ENCODE measurements at places on chromosomes 2 and 18.
A peak's percentile ranks its signal among the peaks of the same experiment; 100 is the strongest.

GRCh38 chr2:85413592-85414420, 3.6 kb upstream of the CAPG start:
- DNase-seq, result no peak

DNA sequence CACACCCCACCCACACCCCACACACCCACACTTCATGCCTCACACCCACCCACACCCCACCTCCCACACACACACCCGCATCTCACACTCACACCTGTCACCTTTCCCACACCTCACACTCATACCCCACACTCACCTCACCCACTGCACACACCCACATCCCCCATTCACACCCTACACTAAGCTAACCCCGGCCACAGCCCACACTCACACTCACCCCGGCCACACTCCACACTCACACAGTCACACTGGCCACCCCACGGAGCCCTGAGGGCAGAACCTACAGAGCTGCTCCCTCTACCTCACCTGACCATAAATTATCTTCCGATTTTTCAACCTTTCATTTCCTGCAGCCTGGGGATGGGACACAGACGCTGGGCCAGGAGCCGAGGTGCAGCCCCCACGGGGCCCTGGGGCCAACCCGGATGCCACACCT, 241.3 kb downstream of the HDAC4 start:
- no peak for DNase-seq

DNA sequence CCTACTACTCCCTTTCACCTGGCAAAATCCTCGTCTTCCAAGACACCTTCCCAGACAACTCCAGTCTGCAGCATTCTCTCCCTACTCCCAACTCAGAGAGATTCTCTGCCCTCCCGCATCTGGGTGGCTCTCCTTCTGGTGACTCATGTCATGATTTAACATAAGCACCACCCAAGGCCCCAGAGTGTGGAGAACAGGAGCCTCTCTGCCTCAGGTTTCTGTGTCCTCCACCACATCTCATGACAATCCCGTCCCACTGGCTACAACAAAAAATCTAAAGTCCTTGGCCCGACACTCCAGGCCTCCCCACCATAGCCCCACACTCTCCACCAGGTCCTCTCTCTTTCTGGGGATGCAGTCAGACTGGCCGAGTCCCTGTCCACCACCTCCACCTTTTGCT, 197.1 kb downstream of the BCL11A start:
- DNase-seq, result no peak

- peak; percentile 81 for DNase-seq
Measured at GRCh38 chr18:5975111-5976002, 80.0 kb upstream of the TMEM200C start.

DNA sequence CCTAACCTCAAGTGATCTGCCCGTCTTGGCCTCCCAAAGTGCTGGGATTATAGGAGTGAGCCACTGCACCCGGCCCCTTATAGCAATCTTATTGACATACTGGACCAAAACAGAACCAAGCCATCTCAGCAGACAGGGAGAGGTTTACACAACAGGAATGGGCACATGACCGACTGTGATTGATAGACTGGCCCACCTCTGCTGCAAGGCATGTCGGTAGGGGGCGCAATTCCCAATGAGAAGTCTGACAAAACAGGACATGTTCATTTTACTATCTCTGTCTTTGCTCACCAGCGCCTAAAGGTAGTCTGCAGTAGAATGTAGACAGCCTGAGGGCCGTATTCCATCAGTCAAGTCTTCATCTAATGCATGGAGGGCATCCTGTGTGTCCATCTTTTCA, 2.0 kb downstream of the LYPD6B start:
- no peak for DNase-seq

DNA sequence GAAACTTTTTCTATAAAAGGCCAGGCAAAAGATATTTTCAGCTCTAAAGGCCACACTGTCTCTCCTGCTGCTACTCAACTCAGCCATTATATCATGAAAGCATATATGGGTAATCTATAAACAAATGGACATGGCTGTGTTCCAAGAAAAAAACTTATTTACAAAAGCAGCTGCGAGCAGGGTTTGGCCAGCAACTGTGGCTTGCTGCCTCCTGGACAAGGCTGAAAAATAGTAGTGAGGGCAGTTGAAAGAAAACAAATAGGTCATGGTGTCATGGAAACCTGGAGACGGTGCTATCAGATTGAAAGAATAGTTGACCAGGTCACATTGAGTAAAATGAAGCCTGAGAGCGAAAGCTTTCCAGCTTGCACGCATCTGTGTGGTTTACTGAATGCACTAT, 89.2 kb upstream of the LRATD1 start:
- no peak for DNase-seq

DNA sequence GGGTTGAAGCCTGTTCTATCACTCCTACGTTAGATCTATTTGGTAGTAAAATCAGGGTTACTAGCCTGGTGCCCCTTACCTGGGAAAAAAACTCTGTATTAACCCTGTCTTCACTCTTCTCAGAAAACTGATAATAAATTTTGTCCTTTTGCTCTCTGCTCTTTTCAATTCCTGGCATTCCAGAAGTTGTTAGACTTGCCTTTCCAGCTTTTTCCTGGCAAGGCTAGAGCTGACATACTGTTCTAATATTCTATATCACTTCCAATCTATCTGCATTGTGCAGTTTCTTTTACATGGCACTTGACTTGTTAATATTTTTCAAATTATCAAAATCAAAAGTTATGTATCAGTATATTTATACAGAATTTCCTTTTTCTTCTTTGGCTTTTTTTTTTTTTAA, 162.2 kb downstream of the FIGN start:
- DNase-seq, result no peak

GRCh38 chr18:64710105-64710861, 561.4 kb upstream of the LINC00305 start:
- DNase-seq, result no peak

GRCh38 chr2:113324684-113325160, 46.0 kb upstream of the PAX8 start:
- DNase-seq, result peak; percentile 84

DNA sequence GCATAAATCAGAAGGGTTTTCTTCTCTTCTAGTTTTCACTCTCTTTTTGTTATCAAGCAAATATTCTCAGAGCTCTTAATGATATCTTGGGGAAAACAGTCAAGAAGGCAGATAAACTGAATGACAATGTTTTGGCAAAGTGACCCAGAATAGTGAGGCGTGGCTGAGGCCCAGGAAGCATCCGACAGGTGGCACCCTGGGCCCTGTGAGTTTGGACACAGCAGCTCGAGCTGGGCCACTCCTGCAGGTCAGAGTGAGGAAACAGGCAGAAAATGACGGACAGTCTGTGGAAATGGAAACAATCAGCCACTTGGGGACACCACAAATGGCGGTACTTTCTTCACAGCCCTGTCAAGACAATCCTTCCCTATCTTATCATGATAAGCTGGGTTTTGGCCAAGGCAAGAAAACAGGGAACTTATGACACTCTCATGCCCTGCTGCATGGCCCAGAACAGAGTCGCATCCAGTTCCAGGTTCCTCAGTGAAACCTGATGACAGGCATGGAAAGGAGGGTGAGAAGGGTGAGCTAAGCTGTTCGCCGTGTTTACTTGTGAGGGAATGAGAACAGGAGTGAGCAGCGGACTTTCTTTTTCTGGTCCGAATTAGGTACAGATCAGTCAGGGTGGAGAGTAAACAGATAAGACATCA, 32.1 kb downstream of the MRPL44 start:
- DNase-seq, result no peak

DNA sequence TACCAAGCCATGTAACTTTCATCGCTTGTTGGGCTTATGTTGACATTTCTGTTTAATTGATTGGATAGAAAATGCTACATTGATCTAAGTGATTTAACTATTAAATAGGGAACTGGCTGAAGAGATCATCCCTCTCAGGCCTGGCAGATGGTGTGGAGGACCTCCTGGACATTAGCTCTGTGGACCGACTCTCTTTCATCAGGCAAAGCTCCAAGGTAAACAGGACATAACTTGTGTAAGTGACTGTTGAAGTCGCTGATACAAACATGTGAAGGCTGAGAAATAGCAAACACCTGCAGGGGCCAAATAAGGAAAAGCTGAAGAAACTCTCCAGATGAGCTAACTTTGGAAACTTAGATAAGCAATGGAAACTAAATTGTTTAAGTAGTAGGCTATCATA, 68.8 kb downstream of the UNC80 start:
- DNase-seq, result no peak

DNA sequence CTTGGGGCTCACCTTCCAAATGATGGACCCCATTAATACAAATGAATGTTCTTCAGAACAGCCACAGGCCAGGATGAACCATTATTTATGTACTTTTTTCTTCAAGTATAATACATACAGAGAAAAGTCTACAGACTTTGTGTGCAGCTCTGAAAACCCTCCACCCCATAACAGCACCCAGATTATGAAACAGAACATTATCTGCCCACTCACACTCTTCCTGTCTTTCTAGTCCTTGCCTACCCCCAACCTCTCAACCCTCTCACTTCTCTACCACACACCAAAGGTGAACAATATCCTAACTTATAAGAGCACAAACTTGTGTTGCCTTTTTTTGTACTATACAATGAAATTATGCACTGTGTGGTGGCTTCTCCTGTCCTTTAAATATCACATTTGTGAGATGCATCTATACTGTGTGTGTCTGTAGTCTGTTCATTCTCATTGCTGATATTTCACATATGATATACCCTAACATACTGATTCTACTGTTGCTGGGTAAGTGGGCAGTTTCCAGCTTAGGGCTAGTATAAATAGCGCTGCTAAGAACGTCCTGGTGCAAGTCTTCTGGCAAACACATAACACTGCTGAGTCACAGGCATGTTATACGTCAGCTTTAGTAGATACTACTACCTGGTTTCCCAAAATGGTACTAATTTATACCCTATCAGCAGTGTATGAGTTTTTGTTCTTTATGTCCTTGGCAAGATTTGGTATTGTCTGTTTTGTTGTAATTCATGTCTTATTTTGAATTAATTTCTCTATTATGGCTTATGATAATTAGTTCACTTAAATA, 1.0 kb upstream of the NPHP1 start:
- no peak for DNase-seq

GRCh38 chr2:190656301-190656700, 7.4 kb downstream of the NAB1 start:
- DNase-seq, result no peak

DNA sequence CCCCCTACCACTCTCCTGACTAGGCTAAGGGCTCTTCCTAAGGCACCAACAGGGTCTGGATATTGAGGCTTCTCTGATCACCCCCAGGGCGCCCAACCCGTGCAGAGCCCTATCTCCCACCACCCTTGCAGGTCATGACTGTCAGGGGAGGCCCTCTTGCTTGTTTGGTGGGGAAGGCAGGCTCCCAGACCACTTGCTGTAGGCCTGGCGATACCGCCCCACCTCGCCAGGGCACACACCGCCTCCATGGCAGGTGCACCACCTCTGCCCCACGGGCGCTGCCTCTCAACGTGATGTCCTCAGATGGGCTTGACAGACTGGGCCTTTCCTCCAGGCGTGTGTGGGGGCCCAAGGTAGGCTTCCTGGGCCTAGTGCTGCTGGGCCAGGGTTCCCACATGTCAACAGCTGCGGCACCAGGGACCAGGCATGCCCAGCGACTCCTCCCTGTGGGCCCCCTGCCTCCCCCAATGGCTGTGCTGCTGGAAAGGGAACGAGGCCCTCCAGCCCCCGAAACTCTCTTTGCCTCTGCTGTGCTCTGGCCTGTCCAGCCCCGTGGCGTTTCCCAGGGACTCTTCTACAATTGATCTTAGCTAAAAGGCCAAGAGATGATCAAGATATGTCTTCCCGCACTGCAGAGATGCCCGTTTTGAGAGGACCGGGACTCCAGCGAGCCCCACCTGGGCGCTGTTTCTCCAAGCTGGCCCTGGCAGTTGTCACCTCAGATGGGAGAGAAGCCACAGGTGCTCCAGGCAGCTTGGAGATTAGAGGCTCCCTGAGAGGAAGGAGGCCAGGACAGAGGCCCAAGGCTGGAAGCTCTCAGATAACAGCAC, 7.5 kb downstream of the NPPC start:
- DNase-seq, result no peak

GRCh38 chr2:127586136-127586535, 50.7 kb downstream of the MYO7B start:
- no peak for DNase-seq

DNA sequence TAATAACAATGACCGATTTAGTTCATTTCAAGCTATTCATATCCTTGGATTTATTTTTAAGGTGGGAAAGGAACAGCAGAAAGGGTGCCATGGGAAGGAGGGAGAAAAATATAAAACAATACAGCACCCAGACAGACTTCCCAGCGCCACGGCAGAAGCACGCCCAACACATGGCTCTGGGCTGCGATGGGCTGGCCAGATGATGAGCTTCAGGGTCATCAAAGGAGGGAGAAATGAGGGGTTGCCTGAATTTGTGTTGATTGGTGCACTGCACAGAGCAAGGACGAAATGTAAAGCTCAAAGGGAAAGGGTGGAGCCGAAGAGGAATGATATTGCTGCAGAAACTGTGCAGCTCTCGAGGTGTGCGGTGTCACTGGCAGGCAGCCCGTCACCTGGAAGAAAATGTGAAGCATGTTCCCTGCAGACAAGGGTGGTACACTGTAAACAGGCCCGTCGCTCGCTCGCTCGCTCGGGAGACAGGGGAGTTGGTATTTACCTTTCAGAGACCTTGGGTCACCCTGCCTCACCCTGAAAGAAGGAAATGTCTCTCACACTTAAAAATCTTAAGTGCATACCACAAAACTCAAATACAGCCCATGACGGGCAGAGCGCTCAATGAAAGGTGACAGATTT, 195.5 kb upstream of the CTAGE1 start:
- DNase-seq, result no peak

GRCh38 chr2:14232217-14232616, 400.3 kb upstream of the LRATD1 start:
- DNase-seq, result no peak

DNA sequence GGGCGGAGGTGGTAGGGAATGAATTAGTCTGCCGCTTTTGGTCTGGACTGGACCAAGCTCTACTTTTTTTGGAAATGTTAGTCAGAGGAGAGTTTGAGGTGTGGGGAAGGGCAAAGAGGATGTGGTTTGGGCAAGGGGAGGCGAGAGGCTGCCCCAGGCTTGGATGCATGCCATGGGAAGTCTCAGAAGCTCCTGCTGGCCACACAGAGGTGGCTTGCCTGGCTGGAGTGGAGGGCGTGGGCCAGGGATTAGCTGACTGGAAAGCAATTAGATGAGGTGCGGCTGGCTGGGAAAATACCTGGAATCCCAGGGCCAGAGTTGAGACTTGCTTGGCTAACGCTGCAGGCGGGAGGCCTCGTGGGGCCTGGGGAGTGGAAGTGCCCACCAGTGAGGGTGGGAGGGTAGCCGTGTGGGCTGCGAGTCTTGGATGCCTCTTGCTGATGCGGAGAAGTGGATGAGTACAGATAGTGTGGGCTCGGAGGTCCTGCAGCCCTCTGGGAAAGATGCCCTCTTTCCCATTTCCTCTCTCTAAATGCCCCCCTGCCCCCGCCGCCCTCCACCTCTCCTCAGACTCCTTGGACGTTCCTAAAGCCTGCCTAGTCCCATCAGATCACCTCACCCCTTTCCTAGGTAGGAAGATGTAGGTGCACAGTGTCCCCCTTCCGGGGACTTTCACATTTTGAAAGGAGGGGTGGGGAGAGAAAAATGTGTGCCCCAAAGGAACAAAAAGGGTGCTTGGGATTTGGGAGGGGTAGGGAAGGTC, 117.6 kb downstream of the SMAD7 start:
- peak; percentile 84 for DNase-seq

DNA sequence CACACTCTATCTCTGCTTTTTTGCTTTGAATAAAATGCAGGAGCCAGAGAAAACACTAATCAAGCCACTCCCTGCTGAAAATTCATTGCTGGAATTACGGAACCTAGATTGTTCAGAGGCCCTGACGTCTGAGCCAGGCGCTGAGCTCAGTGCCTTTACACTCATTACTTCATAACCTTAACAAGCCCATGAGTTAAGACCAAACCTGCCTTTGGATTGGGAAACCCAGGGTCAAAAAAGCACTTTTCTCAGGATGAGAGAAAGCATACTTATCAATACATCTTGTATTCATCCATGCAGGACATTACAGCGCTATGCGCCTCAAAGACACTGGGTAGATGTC, 762 bp downstream of the INO80C start:
- no peak for DNase-seq

Data from SJSA1 (cell line).